ENCODE measurements at places on chromosomes 2 and 18. TPM values are rescaled to one million over a fixed set of nuclear protein-coding genes. Genes with fewer than 3 reads are reported as not detected.
A peak's percentile ranks its signal among the peaks of the same experiment; 100 is the strongest.

Gene ANKRD12
- 67.0 TPM for total RNA-seq

Gene PLGLB2
- total RNA-seq = 2.0 TPM

Gene GEN1
- 101 TPM for total RNA-seq

Gene FOXD4L1
- total RNA-seq = 0.80 TPM

Gene FAM161A
- 6.3 TPM for total RNA-seq

Gene CCL20
- total RNA-seq = not detected

Gene LAMA3
- 1.6 TPM for total RNA-seq

Gene FBXO36
- 2.9 TPM for total RNA-seq

Gene CRYBA2
- not detected for total RNA-seq

Gene ANKRD30B
- not detected for total RNA-seq

Gene SIX3
- total RNA-seq = not detected

Gene PSMD14
- 72.3 TPM for total RNA-seq

Gene TACR1
- not detected for total RNA-seq

Gene ALPG
- total RNA-seq = not detected

- DNase-seq = no peak
Observed at GRCh38 chr2:205892251-205892655, 193.7 kb downstream of the INO80D start.

GRCh38 chr2:81283081-81283480 is 978.5 kb upstream of the LRRTM1 start:
- no peak for DNase-seq

DNA sequence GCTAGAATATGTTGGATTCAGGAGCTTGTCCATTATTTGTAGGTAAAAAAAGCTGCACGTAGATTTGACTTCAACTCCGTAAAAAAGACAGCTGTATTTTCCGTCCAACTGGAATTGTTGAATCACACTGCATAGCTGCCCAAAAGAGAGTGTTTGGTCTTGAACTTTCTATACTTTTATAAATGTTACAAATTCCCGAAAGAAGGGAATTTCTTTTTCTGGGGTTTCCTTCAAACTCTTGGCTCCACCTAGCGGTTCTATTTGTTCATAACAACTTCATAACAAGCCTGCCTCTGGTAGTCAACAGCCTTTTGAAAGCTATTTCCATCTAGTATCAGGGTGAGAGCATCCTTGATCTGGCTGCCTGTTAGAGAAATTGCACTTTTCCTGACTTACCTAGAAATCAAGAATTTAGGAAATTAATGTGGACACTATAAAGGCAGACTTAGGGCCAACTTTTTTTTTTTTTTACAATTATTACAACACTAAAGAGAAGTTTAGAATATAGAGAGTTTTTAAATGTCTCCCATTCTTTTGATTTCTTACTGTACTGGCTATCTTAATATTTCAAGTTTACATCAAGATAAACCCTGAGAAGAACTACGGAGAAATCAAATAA is 48.1 kb downstream of the TMEM185B start:
- peak; percentile 78 for DNase-seq

GRCh38 chr2:24818721-24819167 is 25.5 kb downstream of the CENPO start:
- DNase-seq = no peak

DNA sequence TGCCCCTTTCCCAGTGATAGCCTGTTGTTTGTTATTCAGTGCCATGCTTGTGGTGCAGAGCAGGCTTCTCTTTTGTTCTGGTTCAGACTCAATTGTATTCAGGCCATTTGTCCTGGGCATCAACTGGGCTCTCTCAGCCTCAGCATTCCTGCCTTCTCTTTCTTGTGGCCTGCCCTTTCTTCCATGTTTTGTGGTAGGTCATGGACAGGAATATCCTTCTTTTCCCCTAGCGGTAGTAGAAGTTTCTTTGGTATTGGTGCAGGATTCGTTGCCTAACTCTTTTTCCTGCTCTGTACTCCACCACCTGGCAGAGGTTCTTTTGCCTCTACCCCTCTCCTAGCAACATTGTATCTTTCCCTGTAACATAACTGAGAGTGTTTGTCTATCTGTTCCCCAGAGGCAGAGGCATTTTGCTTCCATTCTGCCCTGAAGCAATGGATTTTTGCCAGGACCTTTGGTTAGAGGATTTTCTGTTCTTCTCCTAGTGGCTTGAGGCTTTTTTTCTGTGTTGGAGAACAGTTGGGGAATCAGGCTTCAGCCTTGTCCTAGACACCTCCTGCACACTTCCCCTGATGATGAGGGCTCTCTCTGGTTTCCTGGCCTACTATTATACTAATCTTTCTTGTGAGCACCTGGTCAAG is 68.5 kb downstream of the NCOA1 start:
- DNase-seq = no peak

- DNase-seq = peak; percentile 74
Observed at GRCh38 chr2:219230059-219230540, 494 bp downstream of the ANKZF1 start.

- DNase-seq = no peak
Observed at GRCh38 chr2:234091883-234092282, 41.4 kb downstream of the SPP2 start.

- no peak for DNase-seq
Observed at GRCh38 chr2:95267458-95268210, 6.6 kb upstream of the PROM2 start.

DNA sequence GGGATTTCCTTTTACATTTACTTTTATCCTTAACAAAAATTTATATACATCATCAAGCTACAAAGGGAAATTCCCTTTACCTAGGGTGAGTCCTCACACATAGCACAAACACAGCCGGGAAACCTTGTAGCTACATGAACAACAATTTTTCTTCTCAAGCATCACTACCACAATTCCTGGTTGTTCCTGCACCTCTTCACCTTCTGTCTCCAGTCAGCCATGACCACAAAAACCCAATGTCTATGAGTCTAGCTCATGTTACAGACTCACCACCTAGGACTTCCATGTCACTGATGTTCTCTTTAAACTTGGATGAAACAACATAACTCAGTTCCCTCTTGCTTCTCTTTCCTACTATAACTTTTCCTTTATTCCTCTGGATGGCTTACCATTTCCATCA is 460.4 kb downstream of the MBD2 start:
- no peak for DNase-seq

- no peak for DNase-seq
Observed at GRCh38 chr2:225765820-225766219, 366.3 kb downstream of the NYAP2 start.

- no peak for DNase-seq
Observed at GRCh38 chr2:213101692-213102460, 49.5 kb downstream of the IKZF2 start.

- DNase-seq = no peak
Observed at GRCh38 chr2:222305516-222306392, 7.0 kb upstream of the PAX3 start.

DNA sequence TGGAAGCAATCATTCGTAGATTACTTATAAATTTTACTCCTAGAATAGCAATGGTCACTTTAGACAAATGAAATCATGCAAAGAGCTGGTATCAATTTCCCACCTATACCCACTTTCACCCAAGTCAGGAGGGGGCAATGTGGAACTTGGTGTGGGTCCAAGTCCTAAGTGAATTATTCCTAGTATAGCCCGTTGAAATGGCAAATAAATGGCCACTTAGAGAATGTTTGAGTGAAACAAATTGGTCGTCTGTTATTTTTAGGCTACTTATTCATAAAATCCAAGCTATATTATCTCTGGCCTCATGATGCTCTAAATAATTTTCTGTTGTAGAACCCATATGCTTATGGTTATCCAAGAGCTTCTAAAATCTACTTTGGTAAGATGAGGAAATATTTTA is 98.1 kb downstream of the MYO3B start:
- DNase-seq = no peak

DNA sequence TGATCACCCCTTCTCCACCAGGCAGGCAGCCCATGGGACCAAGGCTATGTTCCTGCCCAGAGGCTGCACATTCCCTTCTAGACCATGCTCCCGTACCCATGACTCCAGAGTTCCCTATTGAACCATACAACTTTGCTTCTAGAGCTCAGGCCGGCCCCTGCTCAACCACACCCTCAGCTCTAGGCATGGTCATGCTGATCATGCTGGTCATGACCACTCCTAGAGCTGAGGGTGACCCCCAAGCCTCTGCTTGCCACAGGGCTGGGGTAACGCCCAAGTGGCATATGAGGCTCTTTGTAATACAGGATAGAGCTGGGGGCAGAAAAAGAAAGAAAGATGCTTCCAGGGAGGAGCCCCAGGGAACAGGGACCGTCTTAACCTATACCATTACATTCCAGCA is 301.8 kb downstream of the SP3 start:
- no peak for DNase-seq

DNA sequence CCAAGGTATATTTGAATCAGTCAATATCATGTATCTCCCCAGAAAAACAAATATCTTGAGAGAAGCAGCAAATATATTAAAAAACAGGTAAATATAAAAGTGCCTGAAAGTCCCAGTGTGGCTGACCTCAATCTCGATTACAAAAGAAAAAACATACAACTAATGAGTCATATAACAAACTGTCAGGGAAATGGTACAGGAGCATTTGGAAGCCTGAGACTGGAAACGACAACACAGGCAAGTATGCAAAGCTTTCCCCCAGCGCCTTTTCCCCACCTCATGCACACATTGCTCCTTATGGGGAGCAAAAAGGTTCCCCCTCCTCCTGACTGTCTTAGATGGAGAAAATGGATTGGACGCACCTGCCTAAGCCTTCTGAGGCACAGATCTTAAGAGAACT is 230.7 kb downstream of the TMX3 start:
- no peak for DNase-seq

DNA sequence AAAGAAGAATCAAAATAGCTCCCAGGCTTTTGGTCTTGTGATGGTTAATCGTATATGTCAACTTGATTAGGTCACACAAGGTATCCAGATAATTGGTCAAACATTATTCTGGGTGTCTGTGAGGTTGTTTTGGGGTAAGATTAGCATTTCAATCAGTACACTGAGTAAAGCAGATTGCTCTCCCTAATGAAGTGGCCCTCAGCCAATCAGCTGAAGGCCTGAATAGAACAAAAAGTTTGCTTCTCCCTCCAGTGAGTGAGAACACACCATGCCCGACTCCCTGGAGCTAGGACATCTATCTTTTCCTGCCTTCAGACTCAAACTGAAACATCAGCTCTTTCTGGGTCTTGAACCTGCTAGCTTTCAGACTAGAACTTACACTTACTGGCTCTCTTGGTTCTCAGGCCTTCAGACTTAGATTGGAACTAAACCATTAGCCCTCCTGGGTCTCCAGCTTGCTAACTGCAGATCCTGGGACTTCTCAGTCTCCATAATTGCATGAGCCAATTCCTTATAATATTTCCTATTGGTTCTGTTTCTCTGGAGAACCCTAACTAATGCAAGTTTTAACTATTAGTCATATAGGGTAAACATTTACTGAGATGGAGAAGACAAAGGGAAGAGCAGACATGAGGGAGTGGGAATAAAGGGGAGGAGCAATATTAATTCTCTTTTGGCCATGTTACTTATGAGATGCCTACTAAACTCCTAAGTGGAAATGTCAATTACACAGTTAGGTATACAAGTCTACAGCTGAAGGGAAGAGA is 25.5 kb downstream of the LNPK start:
- no peak for DNase-seq

DNA sequence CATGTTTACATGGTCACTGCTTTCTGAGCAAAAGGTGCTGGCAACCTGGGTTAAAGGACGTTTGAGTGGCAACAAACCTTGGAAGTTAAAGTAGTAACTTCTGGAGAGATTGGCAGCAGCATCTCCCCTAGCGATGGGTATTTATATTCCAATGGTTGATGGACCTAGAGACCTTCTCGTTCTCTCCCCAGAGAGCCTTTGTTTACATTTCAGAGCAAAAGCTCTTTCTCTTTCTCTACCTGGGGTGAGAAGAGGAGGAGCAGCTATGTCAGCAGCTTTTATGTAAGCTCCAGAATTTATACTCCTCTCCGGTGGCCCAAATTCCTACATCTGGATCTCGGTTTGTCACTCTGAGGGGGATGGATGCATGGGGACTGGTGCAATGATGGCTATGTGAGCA is 213.7 kb upstream of the ARL4C start:
- no peak for DNase-seq

DNA sequence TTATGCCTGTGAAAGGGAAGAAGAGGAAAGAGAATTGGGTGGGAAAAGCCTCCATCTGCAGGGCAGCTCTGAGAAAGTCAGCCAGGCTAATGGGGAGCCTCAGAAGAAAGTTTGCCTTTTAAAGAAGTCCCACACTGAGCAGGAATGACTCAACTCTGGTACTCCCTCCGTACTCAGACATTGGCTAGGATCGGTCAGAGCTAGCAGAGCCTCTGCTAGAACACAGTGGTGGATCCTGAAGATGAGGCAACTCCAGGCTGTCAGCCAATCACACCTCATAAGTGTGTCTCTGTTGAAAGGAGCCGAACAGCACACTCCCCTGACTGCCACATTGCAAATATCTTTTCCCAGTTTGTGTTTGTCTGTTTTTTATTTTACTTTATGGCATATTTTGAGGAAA is 96.9 kb downstream of the HNRNPLL start:
- DNase-seq = no peak

Data from OCI-LY7 (cell line).